Right renal cortex interstitium (tissue), 3 donors: ENCODE measurements at places on chromosomes 3 and 15.
A peak's percentile ranks its signal among the peaks of the same experiment; 100 is the strongest.

DNA sequence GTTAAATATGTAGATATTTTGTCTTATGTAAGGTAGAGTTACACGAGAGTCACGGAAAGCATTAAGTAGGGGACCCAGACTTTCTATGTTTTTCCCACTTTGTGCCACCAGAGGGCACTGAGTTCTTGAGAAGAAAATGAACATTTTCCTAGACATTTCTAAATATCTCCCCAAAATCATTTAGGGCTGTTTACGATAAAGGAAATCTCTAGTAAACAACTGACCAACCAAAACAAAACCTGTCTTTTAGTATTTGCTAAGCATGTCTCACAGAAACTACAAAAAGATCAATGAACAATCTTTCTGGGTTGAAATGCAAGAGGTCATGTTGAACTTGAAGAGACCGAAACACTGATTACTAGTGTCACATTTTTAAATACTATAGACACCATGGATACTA is 16.1 kb downstream of the POU1F1 start:
- DNase-seq: peak; percentile 27

- no peak for DNase-seq
These were observed 20.7 kb downstream of the TRPM7 start for GRCh38 chr15:50665938-50666337.

- no peak for DNase-seq
These were observed 8.2 kb downstream of the ALG3 start for GRCh38 chr3:184240384-184241140.

DNA sequence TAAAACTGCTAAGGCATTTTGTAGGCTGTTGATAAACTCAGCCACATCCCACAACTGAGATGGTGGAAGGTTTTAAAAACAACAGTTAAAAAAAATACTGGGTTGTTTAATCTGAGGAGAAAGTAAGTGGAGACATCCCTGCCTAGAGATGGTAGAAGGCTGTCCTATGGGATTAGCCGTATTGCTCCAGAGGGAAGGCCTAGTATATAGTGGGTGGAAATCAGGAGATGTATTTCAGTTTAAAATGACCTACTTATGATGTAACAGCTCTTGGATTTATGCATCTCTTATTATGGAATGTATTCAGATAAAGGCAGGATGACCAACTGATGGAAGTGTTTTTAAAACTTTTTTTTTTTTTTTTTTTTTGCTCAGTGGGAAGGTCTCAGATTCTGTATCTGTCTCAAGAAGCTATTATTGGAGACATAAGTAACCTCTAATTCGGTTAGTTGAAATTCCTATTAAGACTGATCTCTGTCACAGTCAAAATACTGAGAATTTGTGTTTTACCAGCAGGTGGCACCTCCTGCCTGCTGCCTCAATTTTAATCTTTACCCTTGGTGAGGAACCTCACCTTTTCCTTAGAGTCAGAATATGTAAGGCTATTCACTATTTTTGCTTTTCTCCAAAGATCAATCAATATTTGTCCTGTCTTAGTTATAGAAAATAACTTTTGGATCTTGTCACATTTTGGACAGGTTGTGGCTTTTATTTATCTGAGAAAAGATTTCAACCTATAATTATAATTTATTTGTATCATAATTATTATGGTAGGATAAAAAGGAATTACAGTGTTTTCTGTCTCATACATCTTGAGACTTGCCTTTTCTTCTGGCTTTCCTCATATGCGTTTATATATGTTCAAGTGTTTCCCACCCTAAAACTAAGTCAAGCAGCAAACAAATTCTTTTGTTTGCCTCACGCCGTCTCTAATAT is 63.0 kb downstream of the VPS8 start:
- peak; percentile 25 for DNase-seq

GRCh38 chr3:111919370-111920065 is 59.3 kb upstream of the ABHD10 start:
- no peak for DNase-seq

DNA sequence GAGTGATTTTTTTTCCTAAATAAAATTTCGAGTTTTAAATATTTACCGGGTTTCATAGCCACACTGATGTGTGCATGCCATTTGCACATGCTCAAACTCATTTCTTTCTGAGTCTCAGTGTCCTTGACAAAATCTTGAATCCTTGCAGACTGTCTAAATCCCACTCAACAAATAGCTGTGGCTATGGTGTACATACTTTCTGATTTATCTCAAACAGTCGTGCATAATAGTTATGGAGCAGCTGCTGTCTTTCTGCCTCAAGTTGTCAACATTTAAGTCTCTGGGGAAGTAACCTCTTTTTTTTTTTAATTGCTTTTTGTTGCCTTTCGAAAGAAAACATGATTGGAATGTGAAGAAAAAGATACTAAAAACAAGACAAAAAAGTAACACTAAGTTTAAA is 52.8 kb upstream of the UTS2B start:
- DNase-seq: peak; percentile 21

GRCh38 chr15:25793354-25794050 is 69.6 kb downstream of the ATP10A start:
- DNase-seq: no peak

DNA sequence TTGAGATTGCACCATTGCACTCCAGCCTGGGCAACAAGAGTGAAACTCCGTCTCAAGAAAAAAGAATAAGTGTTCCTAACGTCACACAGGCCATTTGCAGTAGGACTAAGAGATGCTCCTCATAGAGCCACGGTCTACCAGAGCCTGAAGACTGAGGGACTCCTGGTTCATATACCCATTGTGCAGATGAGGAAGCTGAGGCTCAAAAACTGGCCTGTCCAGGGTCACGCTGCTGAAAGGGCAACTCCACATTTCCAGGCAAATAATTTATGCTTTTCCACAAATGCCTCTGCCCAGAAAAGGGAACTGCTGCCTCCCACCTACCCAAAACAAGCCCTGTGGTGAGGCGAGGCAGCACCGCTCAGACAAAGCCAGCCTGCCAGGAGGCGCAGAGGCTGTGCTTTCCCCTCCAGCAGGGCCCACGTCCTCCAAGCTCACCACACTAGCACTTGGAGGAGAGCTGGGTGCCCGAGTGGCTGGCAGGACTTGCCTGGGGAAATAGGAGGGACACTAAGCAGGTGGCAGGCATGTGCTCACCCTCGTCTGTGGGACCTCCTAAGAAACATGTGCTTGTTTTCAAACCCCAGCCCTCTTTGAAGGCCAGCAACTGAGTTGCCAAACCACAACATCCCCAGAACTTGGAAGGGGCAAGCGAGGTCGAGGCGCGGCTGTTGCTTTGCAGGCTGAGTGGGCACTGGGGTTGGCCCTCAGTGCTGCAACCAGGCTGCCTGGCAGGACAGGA is 195.6 kb downstream of the XXYLT1 start:
- DNase-seq: no peak

DNA sequence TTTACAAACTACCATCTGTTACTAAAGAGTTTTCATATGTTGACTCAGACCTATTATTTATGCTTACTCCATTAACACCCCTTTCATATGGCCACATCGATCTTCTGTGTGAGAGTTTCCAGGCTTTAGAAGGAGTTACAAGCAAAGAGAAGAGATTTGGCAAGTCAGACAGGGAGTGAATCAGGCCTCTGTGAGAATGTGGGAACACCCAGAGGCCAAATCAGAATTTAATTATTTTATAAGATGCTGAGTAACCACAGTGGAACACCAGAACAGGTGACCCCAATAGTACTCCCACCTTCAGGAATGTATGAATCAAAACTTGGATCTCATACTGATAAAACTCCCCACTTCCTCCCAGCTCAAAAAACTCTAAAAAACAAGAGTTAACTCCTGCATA is 42.0 kb downstream of the IFT57 start:
- no peak for DNase-seq

- DNase-seq: no peak
These were observed 546.9 kb upstream of the CCDC54 start for GRCh38 chr3:106830334-106830733.

DNA sequence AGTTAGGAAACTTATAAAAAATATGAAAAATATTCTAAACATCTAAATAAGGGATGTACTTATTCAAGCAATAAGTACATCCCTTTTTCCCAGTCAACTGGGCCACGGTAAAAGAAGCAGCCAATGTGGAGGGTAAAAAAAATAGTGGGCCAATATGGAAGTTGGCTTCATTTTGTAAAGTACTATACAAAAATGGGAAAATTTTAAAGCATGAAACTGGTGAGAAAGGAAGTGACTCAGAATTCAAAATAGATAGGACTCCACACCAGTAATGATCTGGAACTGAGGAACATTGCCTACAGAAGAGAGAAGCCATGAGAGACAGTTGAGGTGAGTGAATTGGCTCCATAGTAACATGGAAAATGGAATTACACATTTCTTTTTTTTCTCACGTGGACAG is 108.9 kb downstream of the FNDC3B start:
- DNase-seq: no peak

DNA sequence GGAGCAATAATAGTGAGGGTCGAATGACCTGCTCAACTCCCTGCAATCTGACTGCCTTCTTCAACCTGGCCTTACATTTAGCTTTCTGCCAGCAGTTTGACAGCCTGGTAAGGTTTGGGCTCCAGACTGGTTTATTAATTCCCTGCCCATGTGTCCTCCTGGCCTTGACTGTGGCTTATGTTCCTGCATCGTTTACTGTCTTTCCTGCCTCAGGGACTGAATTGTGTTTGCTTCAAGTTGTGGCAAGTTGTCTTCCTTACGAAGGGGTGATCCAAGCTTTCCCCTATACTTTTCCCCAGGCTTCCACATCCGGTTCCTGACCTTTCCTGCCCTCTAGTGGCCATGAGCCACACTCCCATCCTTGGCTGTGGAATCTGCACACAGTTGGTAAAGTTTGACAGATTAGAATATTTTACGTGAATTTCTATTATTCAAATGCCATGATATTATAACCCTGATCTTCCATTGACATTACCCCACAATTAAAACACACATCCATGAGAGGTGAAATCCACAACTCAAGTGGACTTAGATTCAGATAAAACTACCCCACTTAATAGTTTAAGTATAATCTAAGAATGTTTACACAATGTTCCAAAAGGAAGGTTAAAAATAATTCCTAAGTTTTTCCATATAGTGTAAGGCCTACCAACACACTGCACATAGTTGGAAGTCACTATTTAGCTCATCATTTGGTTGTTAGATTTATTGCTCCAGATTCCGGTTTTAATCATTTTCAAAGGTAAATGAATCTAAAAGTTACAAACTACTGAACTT is 95.7 kb downstream of the NEDD4 start:
- no peak for DNase-seq

DNA sequence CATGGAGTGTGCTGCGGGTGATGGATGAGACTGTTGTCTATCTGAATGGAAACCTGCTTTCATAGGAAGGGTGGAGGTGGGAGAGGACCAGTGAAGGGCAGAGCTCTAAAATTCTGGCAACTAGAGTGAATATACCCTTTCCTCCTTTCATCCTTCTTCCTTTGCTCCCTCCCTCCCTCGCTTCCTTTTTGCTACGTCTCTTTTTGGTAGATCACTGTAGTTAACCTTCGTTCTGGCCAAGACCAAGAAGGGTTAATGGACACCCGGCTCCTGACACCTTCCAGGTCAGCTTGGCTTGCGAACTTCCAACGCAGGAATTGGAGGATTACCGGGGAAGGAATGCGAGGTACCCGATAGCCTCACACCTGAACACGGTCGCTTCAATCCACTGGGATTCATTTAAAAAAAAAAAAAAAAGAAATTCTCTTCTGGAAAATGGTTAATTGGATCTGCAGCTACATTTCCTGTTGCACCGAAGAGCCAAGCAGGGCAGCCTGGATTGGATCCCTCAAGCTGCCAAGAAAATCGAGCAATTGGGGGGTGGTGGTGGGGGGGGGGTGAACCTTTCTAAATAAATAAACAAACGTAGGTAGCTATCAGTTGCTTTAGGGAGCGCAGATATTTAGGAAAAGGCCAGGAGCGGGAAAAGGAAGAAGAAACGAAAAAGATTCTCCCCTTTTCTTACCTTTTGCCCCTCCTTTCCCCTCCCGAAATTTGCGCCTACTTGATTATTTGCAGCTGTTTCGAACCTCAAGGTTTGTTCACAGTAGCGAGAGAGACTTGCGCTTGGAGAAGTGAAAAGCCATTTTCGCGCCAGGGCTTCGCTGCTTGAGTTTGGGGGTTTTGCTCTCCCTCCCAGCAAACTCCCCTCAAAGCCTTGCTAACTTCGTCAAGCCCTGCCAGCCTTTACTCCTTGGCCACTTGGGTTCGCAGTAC is 9.5 kb upstream of the NR2F2 start:
- DNase-seq: peak; percentile 68

DNA sequence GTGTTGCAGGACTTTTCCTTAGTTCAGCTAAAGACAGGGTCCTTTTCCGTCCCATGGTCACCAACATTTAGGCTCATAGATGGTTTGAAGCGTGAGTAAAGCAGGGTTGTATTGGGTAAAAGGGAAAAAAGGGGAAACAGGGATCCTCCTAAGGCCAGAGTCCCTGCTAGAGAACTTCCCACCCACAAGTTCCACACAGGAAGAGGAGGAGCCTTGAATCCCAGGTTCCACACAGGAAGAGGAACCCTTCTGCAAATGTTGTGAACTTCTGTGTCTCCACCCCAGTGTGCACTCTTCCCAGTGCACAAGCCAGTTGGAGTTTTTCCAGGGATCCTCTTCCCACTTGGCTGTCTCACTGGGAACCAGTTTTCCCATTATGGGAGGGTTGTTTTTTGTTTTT is 27.6 kb upstream of the ATP8B4 start:
- DNase-seq: no peak

GRCh38 chr3:30227571-30228301 is 378.7 kb upstream of the TGFBR2 start:
- DNase-seq: no peak

GRCh38 chr3:157544501-157545130 is 41.4 kb upstream of the VEPH1 start:
- DNase-seq: no peak

DNA sequence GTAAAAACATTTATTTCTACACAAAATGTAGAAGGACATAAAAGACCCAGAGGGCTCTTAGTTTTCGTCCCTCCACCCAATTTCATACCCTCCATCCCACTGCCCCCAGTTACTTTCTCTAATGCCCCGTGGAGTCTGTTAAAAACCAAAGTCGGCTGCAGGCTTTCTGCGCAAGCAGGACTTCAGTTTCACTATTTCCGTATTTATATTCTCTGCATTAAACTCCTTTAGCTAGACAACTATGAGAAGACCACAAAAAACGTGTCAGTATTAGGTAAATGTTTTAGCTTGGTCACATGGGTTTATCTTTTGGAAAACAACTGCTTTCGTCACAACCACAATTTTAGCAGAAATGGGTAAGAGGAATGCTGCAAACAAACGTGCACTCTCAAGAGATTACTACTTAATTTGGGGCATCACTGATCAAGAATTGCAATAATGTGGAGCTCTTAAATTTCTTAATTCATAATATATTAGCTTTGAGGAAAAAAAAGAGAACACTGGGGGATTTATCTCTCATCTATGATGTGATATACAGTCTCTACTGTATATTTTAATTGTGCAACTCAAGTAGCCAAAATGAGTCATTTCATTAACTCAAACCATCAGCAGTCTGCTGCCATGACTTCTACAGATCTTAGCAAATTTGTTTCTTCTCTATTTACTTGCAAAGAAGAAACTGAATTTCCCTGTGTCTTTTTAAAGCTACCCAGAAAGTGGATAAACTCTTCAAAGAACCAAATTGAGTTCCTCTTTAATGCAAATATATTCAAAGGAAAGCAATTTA is 740 bp upstream of the NSMCE3 start:
- peak; percentile 23 for DNase-seq

GRCh38 chr3:1400571-1400970 is 307.7 kb downstream of the CNTN6 start:
- DNase-seq: no peak

- DNase-seq: no peak
These were observed 19.8 kb downstream of the IL1RAP start for GRCh38 chr3:190533511-190534281.
